ENCODE measurements at places on chromosomes 6 and 20. TPM values are rescaled to one million over a fixed set of nuclear protein-coding genes. Genes with fewer than 3 reads are reported as not detected.

SPATA25 gene
- not detected for total RNA-seq

DNA sequence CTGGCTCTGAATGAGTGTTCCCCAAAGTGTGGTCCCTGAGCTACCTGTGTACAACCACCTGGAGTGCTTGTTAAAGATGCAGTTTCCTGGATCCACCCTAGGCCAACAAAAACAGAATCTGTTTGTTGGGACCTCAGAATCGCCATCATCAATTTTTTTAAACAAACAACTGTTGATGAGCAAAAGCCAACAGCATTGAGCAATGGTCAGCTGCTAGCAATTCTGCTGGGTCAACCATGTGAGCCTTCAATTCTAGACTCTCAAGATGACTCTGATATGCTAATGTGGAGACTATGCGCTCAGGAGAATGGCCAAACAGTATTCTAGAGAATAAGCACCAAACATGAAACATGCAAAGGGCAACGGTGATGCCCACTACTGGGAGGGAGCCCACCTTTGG is 64.4 kb upstream of the IYD start:
- H3K4me1 ChIP-seq, result peaks cover 7% of the 10 kb centered on the region
- H3K27ac ChIP-seq, result no peak overlapping the region
- H3K4me3 ChIP-seq, result no peak overlapping the region
- H3K36me3 ChIP-seq, result no peaks in the 10 kb centered on the region
- DNase-seq, result no peak

GRCh38 chr6:166300357-166300987 is 7.7 kb downstream of the PRR18 start:
- no peak overlapping the region for H3K4me3 ChIP-seq
- no peaks in the 10 kb centered on the region for H3K4me1 ChIP-seq
- no peaks in the 10 kb centered on the region for H3K36me3 ChIP-seq
- no peak for DNase-seq
- no peak overlapping the region for H3K27ac ChIP-seq
- peaks cover 20% of the 10 kb centered on the region for H3K27me3 ChIP-seq

CCN5 gene
- total RNA-seq, result 0.53 TPM

TPBG gene
- total RNA-seq, result 24.8 TPM

- H3K27me3 ChIP-seq, result no peaks in the 10 kb centered on the region
- no peak for DNase-seq
- H3K36me3 ChIP-seq, result no peaks in the 10 kb centered on the region
- H3K27ac ChIP-seq, result no peak overlapping the region
- H3K4me1 ChIP-seq, result peaks cover 4% of the 10 kb centered on the region
Observed at GRCh38 chr6:31919624-31920303, 7.8 kb upstream of the C2 start.

GRCh38 chr6:142860498-142860897 is 84.5 kb downstream of the HIVEP2 start:
- no peak overlapping the region for H3K27ac ChIP-seq
- H3K4me1 ChIP-seq, result no peaks in the 10 kb centered on the region
- DNase-seq, result no peak
- no peak overlapping the region for H3K4me3 ChIP-seq
- no peaks in the 10 kb centered on the region for H3K36me3 ChIP-seq
- H3K27me3 ChIP-seq, result no peaks in the 10 kb centered on the region

Data from hepatocyte (in vitro differentiated cells).